ENCODE measurements at places on chromosomes 4 and X.

GRCh38 chrX:72396117-72396516, 90.4 kb upstream of the CITED1 start:
- no peak for DNase-seq

DNA sequence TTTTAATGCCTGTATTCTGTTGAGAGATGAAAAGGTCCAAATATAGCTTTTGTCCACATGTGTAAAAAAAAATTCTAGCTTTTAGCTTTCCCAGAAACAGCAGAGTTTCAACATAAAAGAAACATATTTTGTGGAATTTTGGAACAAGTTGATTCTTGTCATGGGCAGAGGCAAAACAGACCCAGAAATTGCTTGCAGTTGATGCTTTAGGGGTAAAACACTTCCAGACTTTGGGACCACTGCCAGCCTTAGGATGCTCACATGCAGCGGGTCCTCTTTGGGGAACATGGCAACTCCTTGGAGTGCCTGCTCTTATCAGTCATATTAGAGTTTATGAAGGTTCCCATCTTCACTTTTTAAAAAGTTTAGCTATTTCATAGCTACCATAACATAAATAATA, 30.4 kb downstream of the DCLK2 start:
- no peak for DNase-seq

DNA sequence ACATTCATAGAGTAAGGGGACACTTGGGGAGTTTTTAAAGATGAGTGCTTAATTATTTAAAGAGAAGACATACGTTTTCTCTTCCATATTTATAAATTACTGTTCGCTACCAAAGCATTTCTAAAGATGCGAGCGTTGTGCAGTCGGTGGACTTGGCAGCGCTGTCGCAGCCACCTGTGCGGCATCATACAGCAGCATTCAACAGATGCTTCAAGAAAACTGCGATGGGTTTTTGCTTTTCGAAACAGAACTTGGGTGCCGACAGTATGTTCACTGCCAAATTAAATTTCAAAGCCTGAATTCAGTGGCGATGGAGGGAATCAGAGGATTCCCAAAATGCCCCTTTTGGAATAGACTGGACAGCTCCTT, 1.6 kb upstream of the HTR2C start:
- no peak for DNase-seq

DNA sequence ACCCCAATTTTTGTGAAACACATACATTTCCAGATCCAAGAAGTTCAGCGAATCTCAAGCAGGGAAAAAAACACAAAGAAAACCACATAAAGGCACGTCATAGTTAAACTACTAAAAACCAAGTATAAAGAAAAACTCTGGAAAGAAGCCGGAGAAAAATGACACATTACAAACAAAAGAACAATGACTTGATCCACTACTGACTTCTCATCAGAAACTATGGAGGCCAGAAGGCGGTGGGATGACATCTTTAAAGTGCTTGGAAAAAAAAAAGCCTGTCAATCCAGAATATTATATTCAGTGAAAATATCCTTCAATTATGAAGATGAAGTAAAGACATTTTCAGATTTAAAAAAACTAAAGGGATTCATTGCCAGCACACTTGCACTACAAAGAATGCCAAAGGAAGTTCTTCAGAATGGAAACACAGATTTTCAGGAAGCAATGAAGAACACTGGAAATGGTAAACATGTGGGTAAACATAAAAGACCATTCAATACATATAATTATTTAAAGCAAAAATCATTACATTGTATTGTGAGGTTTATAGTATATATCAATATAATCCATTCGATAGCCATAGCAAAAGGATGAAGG, 32.6 kb upstream of the PPP2R2C start:
- peak; percentile 28 for DNase-seq

DNA sequence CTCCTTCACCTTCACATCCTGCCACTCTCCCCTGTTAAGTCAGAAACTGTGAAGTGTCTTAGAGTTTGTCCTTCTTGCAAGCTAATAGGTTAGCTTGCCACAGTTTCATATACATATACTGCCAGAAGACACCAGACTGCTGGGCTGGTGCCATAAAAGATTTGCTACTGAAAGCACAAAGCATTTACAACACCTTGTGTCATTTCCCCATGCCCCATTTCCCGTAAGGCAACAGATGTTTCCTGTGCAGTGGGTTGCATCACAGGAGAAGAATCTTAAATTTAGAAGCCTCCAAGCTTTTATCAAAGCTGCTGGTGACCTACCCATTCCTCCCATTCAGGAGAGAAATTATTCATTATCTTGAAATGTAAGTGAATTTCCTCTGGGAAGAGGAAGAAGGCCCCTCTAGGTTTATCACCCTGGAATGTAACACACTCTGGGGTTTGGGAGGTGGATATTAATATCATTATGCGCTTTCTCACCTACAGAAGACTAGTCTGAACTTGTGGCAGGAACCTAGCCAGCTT, 34.5 kb upstream of the RAB33B start:
- peak; percentile 81 for DNase-seq

DNA sequence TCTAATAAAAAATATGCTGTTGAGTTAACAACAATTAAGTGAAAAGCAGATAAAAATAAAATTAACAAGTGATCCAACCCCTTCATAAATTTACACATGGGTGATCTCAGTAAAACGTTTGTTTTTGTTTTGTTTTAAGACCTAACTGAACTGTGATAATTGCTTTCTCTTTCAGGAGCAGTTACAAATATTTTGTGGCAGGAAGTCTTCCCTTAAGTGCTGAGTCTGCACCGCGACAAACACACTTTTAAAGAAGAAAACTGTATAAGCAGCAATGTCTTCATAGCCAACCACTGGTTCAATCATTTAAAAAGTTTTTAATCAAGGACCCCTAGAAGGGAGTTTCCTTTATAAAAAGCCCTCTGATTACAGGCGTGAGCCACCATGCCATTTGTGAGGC, 53.7 kb upstream of the NFKB1 start:
- no peak for DNase-seq

- no peak for DNase-seq
Measured at GRCh38 chr4:142372530-142373260, 473.4 kb downstream of the INPP4B start.

GRCh38 chr4:10722957-10723356, 38.4 kb upstream of the CLNK start:
- no peak for DNase-seq

DNA sequence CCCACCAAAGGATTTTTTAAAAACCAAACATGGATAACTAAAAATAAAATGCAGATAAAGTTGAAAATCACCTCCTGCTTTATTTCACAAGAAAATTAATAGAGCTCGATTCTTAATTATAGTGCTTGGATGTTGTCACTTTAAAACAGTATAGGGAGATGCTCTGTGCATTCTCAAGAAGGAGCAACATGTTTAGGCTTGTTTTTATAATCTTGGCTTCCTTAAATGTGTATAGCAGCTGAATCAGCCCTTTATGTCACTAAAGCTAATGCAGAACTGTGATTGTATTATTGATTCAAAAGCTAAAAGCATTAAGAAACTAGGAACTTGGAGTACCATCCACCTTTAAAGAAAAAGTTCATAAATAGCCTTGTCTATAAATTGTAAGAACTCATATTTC, 12.9 kb downstream of the UTP3 start:
- DNase-seq = no peak

- no peak for DNase-seq
Measured at GRCh38 chrX:18674417-18674787, 2.5 kb upstream of the RS1 start.

GRCh38 chr4:147731580-147732517, at the start of gene ARHGAP10:
ARHGAP10 (plus strand) TSS chr4:147732088; CDS start chr4:147732302, 214 bp downstream.
- DNase-seq = peak; percentile 67

DNA sequence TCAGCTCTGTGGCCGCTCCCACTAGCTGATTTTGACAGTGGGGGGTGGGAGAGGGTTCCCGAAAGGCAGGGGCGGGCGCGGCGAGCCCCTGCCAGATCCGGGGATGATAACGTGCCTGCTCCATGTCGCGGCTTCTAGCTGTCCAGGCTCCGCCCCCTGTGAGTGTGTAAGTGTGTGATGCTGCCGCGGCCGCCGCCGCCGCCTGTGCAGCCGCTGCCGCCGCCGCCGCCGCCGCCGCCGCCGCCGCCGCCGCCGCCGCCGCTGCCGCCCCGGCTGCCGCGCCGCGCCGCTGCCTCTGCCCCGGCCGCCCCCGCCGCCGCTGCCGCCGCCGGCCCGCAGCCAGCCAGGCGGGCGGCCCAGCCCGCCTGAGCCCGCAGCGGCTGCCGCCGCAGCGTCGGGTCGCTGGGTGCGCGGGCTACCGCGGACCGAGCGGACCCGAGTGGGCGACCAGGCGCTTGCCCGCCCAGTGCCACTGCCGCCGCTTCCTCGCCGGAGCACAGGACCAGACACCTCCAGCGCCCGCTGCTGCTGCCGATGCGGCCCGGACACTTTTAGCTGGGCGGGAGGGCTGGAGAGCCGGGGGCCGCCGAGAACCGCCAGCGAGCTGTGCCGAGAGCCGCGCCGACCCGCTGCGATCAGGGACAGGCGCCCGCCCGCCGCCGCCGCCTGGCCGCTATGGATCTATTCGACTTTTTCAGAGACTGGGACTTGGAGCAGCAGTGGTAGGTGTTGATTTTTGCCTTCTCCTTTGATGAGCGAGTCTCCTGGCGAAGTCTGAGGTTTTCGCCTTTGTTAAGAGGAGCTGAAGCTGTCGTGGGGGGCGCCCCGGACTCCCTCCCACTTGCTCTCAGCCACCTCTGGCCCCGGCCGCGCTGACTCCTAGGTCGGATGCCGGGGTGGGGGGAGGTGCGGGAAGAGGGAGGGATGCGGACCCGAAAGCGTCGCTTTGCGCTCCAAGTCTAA, at the start of gene AFF2:
Gene AFF2, plus strand, starts transcription at position 195 of the 963 bp plus-strand sequence. Its CDS starts 481 bp downstream, at position 676.
- peak; percentile 55 for DNase-seq

DNA sequence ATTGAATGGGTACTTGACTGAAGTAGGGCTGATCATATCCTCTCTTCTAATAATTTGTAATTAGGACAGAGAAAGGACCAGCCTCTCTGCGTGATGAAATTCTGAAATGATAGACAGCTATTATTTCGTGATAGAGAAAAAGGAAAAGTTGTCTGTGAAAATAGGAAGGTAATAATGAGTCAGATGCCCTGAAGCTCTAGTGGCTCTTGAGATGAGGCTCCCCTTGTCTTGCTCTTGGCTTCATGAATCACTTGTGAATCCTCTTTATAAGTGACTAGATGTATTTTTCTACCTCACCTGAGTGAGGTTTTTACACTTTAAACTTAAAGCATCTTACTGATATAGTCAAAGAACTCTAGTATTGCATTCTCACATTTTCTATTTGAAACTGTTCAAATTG, 888.9 kb downstream of the PCDH18 start:
- DNase-seq = no peak

- DNase-seq = no peak
Measured at GRCh38 chr4:38609614-38610013, 54.4 kb upstream of the KLF3 start.

GRCh38 chrX:352181-352580, 33.6 kb upstream of the GTPBP6 start:
- no peak for DNase-seq

GRCh38 chr4:141457653-141458052, 178.7 kb upstream of the IL15 start:
- no peak for DNase-seq

DNA sequence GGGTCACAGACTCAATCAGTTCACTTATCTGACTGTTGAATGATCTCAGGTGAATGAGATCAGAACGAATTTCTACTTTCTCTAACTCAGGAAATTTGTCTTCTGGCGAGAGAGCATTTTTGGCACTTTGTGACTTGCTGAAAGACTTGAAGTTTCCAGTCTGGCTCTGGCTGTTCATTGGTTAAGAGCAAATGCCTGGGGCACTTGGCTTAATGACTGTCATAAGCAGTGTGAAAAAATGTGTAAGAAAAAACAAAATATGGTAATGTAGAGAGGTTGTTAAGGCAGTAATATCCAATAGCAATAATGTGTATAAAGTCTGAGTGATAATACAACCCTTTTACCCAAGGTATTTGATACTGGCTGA, 71.3 kb upstream of the PGRMC2 start:
- DNase-seq = no peak

DNA sequence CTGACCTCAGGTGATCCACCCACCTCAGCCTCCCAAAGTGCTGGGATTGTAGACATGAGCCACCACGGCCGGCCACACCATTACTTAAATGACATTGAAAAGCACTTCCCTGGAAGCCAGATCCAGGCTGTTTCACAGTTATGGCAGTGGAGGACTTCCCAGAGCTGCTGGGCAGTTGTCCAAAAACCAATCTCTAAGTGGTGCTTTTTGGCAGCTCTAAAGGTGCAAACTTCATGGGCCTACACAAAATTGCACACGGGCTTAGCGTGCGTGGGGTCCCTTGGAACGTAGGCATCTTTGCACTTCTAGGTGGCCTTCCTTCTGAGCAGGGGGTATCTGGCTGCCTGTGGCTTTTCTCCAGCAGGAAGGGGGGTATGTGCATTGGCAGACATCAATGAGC, 172.3 kb downstream of the SHOX start:
- DNase-seq = no peak

- no peak for DNase-seq
Measured at GRCh38 chr4:8882239-8882638, 10.6 kb upstream of the HMX1 start.

DNA sequence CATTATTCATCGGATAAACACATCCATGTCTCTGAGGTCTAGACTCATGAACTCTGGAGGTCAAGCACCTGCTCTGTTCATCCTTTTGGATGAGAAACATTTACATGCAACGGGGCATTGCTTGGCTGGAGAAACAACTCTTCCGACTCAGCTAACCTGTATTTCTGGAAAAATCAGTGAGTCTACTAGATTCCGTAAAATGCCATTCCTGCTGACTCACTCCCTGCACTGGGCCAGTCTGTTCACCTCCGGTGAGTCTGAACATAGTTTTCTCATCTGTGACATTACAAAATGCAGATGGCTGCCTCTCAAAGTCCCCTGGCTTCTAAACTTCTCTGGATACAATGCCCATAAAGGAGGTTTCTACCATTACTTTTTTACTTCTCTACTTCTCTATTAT, 185.7 kb upstream of the HS3ST1 start:
- no peak for DNase-seq
